ENCODE measurements at places on chromosomes 16 and 17. TPM values are rescaled to one million over a fixed set of nuclear protein-coding genes. Genes with fewer than 3 reads are reported as not detected.
A peak's percentile ranks its signal among the peaks of the same experiment; 100 is the strongest.

GRCh38 chr16:68400924-68401460 lies 47.3 kb downstream of the SMPD3 start:
- DNase-seq = no peak

GRCh38 chr16:84758627-84759026 lies 58.8 kb downstream of the USP10 start:
- DNase-seq = no peak

DNA sequence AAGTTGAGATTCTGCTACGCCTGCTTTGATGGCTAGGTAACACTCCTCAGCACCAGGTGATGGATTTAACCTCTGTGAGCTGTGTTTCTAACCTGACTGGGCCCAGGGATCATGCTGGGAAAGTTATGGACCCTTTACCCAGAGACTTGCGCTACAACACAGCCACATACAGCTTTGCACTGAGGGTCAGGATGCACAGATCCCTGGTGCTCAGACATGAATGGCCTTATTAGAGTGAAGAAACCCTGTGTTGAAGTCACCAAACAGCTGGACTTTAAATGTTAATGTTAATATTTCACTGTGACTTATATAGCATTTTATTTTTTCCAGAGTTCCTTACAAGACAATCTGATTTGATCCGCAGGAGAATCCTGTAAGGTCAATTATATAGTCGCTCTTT lies 114.3 kb downstream of the MSI2 start:
- no peak for DNase-seq

GRCh38 chr17:82096709-82097183 lies 1.3 kb downstream of the FASN start:
- DNase-seq = no peak

GRCh38 chr16:9797306-9797705 lies 384.9 kb downstream of the GRIN2A start:
- DNase-seq = peak; percentile 48

DNA sequence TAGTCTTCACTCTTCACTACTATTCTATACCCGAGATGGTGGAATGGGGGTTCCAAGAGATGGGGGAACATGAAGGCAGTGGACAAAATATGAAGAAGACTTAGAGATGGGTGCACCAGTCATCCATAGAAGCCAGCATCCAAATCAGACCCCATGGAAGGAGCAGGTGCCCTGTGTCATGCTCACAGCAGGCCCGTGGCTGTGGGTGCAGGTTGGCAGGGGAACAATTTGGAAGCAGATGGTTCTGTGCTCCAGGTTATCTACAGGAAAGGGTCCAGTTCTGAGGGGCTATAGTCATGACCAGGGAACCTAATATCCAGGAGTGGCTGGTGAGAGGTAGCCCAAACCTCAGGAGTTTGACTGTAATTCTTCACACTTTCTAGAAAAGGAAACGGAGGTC lies 9.6 kb upstream of the LPCAT2 start:
- no peak for DNase-seq

Gene CCL1
- not detected for total RNA-seq

GRCh38 chr17:279776-280175 lies 72.8 kb downstream of the RPH3AL start:
- DNase-seq = no peak

DNA sequence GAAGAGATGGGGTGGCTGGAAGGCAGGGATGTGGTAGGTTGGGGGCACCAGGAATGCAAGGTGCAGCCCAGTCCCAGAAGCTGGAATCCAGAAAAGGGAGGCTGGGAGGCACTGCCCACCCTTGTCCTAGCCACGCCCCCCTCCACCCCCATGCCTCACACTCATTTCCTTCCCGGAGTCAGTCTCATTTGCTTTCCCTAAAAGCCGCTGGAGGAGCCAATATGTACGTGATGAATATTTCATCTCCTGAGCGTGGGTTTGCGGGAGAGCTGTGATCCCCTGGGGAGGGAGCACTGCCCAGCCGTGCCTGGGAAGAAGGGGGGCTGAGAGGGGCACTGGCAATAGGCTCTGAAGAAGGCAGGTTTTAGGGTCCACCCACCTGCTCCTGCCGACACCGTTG lies 124.5 kb upstream of the LHX1 start:
- DNase-seq = no peak

GRCh38 chr17:50491505-50491904 lies 12.8 kb downstream of the RSAD1 start:
- no peak for DNase-seq

- DNase-seq = peak; percentile 49
Observed at GRCh38 chr17:56594320-56595107, 1.0 kb downstream of the NOG start.

Gene CCL17
- total RNA-seq = not detected

Gene FOXN1
- not detected for total RNA-seq

Gene SLC16A11
- total RNA-seq = not detected

Gene ST6GALNAC1
- not detected for total RNA-seq

Gene FOXF1
- not detected for total RNA-seq

DNA sequence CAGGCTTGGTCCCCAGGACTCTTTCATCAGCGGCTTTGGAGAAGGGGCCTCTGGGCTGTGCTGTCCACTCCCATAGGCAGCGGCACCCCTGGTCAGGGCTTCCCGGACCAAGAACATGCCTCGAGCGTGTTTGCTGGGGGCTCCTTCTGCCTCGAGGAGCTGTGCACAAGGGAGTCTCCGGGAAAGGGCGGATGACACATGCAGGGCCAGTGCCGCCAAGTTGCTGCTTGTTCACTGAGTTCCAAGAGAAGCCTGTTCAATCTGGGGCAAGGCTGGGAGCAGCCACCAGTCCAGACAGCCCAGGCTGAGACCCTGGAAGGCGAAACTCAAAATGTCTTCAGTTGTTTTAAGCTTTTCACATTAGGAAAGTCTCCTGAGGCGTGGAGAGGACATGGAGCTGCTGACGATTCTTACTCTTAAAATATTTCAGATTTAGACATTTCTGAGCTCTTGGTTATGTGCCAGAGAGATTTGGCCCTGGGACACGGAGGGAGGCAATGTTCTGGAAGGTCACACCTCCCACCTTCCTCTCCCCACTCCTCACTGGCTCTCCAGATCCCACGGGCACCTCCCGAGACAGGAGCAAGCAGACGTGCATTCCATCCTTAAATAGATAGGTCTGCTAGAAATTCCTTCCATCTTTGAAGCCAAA lies 84.5 kb upstream of the ZNF469 start:
- no peak for DNase-seq

Gene MED1
- total RNA-seq = 21.3 TPM

DNA sequence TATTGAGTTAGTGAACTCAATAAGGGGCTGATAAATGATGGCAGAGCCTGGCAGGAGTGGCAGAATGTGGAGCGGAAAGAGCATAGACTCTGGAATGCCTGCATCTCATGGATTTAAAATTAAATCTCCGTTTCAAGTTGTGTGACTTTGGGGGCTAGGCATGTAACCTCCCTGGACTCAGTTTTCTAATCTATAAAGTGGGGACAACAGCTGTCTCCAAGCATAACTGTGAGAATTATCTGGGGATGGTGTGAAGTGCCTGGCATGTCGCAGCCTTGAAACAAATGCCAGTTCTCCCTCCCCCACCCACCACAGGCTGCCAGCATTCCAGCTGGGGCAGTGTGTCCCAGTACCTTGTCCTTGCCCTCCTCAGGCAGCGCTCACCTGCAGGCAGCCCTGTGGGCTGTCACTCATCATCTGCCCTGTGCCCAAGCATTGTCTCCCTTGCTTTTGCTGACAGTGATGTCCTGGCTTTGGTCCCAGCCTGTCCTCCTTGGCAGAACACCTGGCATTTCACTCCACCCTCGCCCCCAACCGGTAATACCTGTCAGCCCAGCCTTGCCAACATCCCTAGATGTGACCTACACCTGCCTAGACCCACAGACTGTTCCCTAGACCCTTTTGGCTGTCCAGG lies 129.6 kb downstream of the MRM1 start:
- no peak for DNase-seq

GRCh38 chr17:66673668-66674276 lies 161.1 kb upstream of the CACNG5 start:
- peak; percentile 70 for DNase-seq

Gene TBC1D26
- total RNA-seq = not detected

Gene RNFT1
- total RNA-seq = 10.3 TPM

Gene ZNF385C
- not detected for total RNA-seq

Measured in LHCN-M2 (cell line).